ENCODE measurements at places on chromosomes 1 and 21.

- DNase-seq, result no peak
Observed at GRCh38 chr1:1092894-1093609, 18.9 kb upstream of the RNF223 start.

DNA sequence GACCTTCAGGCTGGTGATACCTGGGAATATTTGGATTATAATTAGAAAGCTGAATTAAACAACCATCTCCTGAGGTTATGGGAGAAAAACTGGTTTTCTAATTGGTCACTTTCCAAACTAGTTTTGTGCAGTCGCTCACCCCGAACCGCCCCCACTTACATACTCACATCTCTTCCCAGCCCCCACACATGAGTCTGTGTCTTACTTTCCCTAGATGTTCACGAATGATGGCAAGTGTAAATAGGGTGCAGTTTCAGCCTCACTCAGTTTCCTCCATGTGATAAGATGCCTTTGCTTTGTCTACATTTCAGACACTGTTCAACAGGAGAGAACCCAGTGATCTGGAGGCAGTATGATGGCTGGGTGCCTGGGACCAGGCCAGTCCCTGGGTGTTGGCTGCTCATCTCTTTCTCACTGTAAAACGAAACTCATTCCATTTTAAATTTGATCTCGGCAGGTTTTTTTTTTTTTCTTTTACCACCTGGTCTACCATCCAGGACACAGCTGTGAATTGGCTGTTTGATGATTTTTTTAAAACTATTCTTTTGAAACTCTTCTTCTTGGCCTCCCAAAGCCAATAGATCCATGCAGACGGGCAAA, 164.3 kb upstream of the RAB4A start:
- no peak for DNase-seq

DNA sequence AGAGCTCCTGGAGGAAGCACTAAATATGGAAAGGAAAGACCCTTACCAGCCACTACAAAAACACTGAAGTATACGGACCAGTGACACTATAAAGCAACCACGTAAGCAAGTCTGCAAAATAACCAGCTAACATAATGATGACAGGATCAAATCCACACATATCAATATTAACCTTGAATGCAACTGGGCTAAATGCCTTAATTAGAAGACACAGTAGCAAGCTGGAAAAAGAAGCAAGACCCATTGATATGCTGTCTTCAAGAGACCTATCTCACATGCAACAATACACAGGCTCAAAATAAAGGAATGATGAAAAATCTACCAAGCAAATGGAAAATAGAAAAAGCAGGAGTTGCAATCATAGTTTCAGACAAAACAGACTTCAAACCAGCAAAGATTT, 31.0 kb downstream of the C1orf185 start:
- no peak for DNase-seq

DNA sequence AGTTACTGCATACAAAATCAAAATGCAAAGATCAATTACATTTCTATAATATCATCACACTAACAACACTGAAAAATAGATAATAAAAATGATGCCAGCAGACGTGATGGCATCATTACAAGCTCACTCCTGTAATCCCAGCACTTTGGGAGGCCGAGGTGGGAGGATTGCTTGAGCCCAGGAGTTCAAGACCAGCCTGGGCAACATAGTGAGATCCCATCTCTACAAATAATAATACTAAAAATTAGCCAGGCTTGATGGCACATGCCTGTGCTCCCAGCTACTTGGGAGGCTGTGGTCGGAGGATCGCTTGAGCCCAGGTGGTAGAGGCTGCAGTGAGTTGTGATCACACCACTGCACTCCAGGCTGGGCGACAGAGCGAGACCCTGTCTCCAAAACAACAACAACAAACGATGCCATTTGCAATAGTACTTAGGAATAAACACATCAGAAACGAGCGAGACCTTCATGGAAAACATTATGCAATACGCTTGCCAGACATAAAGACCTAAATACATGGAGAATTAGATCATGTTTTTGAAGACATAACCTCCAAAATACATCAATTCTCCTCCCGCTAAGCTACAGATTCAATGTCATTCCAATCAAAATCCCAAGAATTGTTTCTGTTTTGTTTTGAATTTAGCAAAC, 86.6 kb upstream of the ERRFI1 start:
- no peak for DNase-seq

GRCh38 chr1:196442366-196442765, 165.9 kb downstream of the KCNT2 start:
- DNase-seq, result no peak

GRCh38 chr1:212700223-212700891, 717 bp upstream of the BATF3 start:
- DNase-seq, result no peak

- DNase-seq, result no peak
Observed at GRCh38 chr1:30422251-30422650, 301.1 kb downstream of the MATN1 start.

DNA sequence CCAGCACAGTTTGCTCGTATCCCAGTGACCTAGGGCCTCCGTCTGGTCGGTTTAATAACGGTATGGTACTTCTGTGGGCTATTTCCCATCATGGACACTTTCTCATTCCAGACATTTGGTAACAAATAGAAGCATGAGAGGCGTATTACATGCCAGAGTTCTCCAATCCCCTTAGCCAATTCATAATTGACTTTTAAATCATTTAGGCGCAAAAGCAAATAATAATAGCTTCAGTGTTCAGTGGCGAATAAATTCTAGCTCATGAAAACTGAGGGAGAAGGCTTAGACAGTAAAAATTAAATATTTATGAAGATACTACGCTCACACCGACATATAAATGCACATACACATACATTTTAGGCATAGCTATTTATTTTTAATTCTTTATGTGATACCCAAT, 50.6 kb downstream of the CD247 start:
- no peak for DNase-seq

- peak; percentile 73 for DNase-seq
Observed at GRCh38 chr1:173302890-173303829, 96.0 kb upstream of the TNFSF4 start.
